NCI-H748 treated with DMSO at 0.1 percent for 48 hours (cell line): ENCODE measurements at places on chromosomes 11 and 22.

DNA sequence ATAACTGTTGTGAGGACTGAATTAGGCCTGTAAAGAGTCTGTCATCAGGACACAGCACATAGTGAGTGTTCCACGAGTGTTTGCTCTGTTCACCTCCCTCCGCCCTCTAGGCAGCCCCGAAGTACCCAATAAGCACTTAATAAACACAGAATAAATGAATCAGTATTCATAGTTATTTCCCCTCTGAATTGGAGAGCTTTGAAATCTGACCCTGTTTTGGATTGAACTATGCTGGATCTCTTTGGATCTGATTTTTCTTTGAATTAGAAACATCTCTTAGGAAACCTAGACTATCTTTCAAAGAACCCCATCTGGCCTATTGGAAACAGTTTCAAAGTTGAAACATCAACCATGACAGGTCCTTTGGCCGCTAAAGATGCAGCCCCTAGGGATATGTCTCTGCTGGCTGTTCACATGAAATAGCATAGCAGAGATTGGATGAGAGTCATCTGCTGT lies 615.5 kb downstream of the NTM start:
- DNase-seq: no peak

DNA sequence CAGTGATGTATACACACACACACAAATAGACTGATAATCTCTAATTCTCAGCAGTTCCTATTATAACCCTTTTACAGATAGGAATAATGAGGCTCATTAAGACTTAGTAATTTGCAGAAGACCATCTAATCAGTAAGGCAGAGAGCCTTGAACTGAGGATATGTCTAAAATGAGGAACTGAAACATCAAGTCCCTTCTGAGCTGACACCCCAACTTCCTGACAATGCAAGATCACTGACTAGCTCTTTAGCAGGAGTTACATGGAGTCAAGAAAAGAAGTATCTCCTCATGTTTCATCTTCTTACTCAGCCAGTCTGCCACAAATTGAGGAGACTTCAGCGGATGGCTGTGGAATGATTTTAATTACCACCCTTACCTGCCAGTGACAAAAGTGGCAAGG lies 193.0 kb downstream of the MSANTD4 start:
- no peak for DNase-seq

DNA sequence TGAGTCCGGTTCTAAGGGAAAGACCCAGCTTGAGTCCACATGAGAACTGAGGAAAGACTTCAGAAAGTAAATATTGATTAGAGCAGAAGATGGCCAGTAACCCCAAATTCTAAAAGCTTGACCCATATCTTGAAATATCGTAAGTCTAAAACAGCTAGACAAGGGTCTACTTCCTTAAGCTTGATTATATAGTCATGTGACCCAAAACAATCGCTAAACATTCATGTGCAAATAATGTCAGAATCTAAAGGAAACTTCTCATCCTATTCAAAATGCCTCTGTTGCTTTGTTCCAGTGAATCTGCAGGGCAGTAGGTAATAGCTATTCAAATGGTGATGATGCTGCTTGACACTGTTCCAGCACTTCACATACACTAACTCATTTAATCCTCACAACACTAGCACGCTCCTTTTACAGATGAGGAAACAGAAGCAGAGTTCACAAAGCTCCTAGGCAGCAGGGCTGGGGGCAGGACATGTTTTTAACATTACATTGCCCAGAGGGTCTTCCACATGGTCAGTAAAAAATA lies 52.6 kb downstream of the TCF20 start:
- DNase-seq: no peak

DNA sequence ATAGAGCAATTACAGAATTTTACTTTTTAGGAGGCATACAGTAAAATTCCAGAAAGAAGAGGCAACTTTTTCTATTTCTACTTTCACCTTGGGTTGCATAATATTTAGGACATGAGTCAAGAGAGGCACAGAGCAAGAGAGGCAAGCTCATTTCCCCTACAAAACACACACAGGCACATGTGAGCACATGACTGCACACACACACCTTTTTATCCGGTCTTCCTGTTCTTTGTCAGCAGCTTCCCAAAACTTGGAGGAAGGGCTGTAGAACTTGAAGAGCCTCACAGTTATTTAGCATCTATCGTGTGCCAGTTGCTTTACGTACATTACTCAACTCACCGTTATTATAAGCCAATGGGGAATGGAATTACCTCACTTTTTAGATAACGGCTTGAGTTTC lies 37.8 kb upstream of the CCDC179 start:
- DNase-seq: no peak

GRCh38 chr11:2932850-2933251 lies 3.6 kb upstream of the PHLDA2 start:
- DNase-seq: no peak

- no peak for DNase-seq
These were observed 1075.9 kb downstream of the BRD1 start for GRCh38 chr22:48751539-48752437.

DNA sequence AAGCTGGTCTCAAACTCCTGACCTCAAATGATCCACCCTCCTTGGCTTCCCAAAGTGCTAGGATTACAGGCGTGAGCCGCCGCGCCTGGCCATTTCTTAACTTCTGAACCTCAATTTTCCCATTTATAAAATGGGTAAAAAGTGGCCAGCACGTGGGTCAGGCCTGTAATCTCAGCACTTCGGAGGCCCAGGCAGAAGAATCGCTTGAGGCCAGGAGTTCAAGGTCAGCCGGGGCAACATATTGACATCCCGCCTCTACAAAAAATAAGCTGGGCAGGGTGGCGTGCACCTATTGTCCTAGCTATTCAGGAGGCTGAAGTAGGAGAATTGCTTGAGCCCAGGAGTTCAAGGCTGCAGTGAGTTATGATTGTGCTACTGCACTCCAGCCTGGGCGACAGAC lies 6.5 kb upstream of the DDX6 start:
- no peak for DNase-seq

DNA sequence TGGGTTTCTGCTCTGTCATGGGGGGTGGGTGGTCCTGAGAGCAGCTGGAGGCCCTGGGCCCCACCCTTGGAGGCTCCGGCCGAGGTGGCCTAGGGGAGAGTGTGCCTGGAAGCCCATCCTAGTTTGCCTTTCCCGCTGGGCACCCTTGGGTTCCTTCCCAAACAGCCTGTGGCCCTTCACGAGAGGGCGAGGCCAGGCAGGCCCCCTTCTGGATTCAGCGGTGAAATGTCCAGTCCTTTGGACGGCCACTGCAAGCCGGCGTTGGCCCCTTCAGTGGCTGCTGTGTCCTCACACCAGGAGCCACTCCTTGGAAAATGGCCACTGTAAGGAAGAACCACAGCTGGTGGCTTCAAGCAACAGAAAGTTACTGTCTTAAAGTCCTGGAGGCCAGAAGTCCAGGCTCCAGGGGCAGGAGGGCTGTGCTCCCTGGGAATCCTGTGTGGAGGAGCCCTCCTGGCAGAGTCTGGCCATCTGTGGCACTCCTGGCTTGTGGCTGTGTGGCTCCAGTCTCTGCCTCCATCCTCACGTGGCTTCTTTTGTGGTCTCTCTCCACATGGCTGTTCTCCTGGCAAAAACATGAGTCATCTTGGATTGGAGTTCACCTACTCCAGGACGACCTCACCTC lies 854.1 kb downstream of the TBC1D22A start:
- no peak for DNase-seq

GRCh38 chr11:46162700-46163099 lies 41.4 kb upstream of the PHF21A start:
- DNase-seq: no peak

DNA sequence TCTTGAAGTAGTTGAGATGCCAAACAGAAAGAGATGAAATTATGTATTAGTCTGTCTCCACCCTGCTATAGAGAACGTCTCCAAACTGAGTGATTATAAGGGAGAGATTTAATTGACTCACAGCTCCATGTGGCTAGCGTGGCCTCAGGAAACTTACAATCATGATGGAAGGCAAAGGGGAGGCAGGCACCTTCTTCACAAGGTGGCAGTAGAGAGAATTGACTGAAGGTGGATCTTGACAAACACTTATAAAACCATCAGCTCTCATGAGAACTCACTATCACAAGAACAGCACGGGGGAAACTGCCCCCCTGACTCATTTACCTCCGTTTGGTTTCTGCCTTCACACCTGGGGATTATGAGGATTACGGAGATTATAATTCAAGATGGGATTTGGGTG lies 794.0 kb downstream of the CNTN5 start:
- DNase-seq: no peak

GRCh38 chr22:26330971-26331625 lies 98.0 kb upstream of the ASPHD2 start:
- DNase-seq: peak; percentile 84

GRCh38 chr22:49368221-49368975 lies 459.3 kb downstream of the BRD1 start:
- no peak for DNase-seq

GRCh38 chr11:128116885-128117284 lies 470.5 kb downstream of the ETS1 start:
- DNase-seq: peak; percentile 2

DNA sequence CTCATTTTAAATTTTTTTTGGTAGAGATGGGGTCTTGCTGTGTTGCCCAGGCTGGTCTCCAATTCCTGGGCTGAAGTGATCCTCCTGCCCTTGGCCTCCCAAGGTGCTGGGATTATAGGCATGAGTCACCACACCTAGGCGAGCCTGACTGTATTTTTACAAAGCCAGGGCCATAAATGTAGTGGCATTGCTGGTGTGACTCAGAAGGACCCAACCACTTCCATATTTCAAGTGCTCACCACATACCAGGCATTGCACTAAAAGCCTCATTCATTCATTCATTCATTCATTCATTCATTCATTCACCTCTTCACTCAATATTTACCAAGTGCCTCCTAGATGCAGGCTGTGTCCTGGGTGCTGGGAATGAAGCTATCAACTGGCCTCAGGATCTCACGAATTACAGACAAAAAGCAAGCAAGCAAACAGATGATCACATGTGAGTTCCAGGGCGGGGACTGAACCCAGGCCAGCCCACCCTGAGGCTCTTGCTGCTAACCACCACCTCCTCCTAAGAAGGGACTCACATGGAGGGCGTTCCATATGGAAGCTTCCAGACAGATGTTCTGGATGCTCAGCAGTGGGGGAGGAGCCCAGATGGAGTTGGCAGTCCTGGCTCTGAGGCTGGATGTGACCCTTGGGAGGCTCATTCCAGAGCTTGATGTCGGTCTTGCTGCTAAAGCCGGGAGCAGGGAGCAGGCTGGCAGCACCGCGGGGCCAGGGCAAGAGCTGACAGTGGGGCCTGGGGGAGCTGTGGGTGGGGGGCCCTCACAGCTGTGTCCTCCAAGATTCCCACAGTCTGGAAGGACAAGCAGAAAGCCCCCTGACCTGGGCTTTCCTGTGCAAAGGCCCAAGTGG lies 158.8 kb downstream of the CTTN start:
- DNase-seq: no peak

GRCh38 chr11:118939953-118940598 lies 14.3 kb upstream of the BCL9L start:
- no peak for DNase-seq

DNA sequence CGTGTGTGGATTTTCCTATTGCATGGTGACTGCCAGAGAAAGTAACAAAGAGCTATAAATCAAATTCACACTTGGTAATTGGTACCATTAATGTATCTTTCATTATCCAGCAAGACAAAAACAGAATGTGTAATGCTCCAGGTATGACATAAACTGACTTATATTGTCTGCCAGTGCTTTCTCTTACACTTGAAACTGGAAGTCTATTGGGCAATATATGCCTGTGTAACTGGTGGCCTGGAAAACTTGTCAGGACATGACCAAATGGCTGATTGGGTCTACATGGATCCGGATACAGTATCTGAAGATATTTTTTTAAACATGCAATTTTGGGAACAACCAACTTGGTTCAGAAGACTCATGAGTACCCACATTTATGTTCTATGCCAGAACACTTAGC lies 174.6 kb upstream of the ARHGAP42 start:
- DNase-seq: no peak

DNA sequence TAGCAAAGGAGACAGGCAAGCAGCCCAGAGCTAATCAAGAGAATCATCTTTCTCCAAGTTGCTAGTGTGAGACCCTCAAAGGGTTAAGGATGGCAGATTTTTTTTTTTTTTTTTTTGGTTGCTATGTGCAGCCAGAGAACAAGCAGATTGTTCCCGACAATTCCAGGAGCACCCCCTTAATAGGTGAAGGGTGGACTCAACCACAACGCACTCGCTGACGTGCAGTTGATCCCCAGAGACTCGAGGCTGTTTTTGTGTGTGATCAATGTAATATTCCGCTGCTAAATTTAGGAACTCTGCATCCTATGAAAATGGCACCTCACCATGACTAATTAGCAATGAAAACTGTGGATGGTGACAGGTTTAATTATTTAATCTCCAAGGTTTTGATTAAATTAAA lies 789.0 kb downstream of the KCNA4 start:
- DNase-seq: no peak

DNA sequence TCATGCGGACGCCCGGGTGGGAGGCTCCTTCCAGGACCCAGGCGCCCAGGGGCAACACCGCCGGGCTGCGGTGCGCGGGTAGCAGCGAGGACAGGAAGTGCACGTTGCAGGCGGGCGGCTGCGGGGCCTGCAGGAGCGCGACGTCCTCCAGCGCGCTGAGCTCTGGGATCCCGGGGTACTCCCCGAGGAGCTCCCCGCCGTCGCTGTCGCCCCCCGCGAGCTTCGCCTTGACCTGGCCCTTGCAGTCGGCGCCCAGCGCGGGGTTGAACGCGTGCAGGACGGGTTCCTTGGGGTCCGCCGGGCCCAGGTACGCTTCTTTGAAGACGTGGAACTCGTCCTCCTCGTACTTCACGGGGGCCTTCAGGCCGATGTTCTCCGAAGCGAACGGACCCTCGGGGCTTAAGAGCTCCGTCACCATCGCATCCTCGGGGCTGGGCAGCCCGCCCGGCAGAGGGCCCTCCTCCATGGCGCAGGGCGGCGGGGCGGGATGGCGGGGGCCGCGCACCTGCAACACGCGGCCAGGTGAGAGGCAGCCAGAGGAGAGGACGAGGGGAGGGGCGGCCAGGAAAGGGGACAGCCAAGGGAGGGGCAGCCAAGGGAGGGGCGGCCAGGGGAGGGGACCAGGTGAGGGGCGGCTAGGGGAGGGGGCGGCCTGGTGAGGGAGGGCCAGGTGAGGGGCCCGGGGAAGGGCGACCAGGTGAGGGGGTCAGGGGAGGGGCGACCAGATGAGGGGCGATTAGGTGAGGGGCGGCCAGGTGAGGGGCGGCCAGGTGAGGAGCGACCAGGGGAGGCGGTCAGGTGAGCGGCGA lies 921 bp downstream of the TESMIN start:
- DNase-seq: no peak

GRCh38 chr11:36865846-36866245 lies 267.8 kb upstream of the RAG2 start:
- no peak for DNase-seq

GRCh38 chr11:122494221-122494620 lies 161.3 kb upstream of the UBASH3B start:
- no peak for DNase-seq

DNA sequence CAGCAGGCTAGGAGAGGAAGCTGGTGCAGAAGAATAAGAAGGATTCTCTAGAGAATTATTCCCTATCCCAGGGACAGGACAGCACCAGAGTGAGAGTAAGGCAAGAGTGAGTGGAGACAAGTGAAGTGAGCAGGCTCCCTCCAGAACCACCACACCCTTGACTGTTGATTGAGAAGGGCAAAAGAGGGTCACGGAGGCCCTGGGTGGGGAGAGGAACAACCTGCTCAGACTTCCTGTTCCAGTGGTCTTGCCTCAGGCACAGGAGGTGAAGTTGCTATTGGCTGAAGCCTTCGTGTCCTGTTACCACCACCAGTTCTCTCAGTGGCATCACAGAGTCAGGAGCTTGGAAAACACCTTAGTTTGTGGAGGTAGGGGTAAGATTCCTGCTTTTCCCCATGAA lies 51.7 kb upstream of the CCDC89 start:
- no peak for DNase-seq

GRCh38 chr11:104366321-104366734 lies 202.4 kb upstream of the PDGFD start:
- no peak for DNase-seq
